ENCODE measurements at places on chromosomes 11 and 22. TPM values are rescaled to one million over a fixed set of nuclear protein-coding genes. Genes with fewer than 3 reads are reported as not detected.

- DNase-seq = no peak
Observed at GRCh38 chr11:64036087-64037026, 626 bp downstream of the FLRT1 start.

- DNase-seq = peak; percentile 50
Observed at GRCh38 chr11:3058753-3059664, 1.8 kb upstream of the CARS1 start.

DNA sequence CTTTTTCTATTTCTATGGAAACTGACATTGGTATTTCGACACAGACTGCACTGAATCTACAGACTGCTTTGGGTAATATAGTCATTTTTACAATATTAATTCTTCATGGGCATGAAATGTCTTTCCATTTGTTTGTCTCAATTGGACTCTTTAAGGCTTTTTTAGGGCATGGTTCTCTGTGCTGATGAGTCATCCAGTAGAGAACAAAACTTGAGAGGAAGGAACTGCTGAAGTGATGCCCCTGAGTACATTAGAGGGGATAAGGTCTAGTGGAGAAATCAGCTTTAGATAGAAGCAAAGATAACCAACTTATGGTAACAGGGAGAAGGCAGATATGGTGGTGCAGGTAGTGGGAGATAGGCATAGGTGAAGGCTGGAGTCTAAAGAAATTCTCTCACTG lies 25.1 kb downstream of the TSG101 start:
- no peak for DNase-seq

GRCh38 chr11:94043241-94043640 lies 22.1 kb downstream of the HEPHL1 start:
- DNase-seq = no peak

DNA sequence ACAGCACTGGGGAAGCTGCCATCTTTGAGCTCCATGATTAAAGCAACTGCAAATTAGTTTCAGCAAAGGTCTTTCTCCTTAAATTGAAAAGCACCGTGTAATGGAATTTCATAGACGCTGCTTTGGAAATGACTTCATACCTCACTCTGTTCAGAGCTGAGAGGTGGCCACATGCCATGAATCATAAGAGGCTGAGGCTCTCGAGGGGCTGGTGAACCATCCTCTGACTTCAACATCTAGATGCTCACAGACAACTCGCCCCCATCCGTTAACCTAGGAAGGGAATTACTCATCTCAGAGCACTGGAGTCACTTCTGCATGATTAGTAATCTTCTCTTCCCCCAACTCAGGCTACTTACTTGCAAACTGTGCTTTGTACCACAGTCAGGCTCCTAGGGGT lies 122.3 kb downstream of the RCN1 start:
- no peak for DNase-seq

DNA sequence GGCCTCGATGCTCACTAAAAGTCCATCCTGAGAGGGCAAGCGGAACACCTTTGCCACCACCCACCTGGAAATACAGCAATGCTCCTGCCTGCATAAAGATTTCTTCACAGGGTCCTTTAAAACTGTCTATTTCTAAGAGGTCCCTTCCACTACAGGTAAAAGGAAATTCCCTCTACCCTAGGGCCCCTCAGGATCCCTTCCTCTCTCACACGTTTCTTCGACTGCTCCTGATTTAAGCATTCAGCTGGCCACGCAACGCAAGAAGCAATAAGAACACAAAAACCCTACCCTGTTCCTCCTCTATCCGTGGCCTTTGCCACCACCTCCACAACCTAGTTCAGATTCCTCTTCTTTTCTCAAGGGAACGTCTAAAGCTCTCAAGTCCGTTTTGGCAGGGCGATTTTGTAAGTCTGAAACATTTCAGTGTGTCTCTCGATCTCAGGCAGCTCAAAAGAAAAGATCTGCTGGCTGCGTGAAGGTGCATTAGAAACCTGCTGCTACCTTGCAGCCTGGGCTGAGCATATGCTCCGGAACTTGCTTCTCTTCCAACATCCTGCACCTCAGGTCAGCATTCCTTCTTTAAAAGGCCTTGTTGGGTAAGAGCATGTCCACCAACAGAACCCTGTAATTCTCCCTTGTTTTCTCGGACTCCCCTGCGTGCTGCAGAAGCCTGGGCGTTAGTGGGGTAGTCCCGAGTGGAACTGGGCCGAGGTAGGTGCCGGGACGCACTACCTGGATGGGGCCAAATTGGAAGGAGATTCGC lies 1.6 kb downstream of the LGR4 start:
- DNase-seq = no peak

- DNase-seq = no peak
Observed at GRCh38 chr11:125941267-125941618, 4.6 kb upstream of the VSIG10L2 start.

DNA sequence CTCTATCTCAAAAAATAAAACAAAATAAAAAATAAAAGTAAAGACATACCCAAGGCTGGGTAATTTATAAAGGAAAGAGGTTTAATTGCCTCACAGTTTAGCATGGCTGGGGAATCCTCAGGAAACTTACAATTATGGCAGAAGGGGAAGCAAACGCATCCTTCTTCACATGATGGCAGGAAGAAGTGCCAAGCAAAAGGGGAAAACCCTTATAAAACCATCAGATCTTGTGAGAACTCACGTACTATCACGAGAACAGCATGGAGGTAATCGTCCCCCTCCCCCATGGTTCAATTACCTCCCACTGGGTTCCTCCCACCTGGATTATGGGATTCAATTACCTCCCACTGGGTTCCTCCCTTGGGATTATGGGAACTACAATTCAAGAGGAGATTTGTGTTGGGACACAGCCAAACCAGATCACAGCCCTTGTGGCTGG lies 8.3 kb upstream of the SSTR3 start:
- no peak for DNase-seq

- DNase-seq = no peak
Observed at GRCh38 chr11:122664188-122664587, 8.7 kb downstream of the UBASH3B start.

GRCh38 chr11:61367406-61367805 lies 5.2 kb downstream of the TMEM138 start:
- DNase-seq = no peak

- no peak for DNase-seq
Observed at GRCh38 chr22:24441406-24442351, 14.3 kb downstream of the ADORA2A start.

GRCh38 chr11:105466582-105467228 lies 143.2 kb upstream of the GRIA4 start:
- peak; percentile 84 for DNase-seq

DNA sequence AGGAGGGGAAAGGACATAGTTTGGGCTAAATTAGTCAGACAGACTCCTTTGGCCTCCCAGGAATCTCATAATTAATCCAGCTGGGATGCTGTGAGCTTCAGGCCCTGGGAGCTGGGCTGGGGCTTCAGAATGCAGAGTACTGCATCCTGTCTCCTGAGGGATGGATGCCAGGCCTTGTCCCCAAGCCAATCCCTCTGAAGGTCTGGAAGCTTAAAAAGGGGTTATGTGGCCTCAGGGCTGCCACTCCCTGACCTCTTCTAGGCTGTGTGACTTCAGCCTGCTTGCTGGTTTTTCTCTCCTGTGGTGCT lies 6.9 kb upstream of the LRRC32 start:
- DNase-seq = no peak

GRCh38 chr22:40084246-40084645 lies 89.5 kb downstream of the FAM83F start:
- no peak for DNase-seq

GRCh38 chr22:47057916-47058585 lies 295.6 kb downstream of the TBC1D22A start:
- DNase-seq = no peak

DNA sequence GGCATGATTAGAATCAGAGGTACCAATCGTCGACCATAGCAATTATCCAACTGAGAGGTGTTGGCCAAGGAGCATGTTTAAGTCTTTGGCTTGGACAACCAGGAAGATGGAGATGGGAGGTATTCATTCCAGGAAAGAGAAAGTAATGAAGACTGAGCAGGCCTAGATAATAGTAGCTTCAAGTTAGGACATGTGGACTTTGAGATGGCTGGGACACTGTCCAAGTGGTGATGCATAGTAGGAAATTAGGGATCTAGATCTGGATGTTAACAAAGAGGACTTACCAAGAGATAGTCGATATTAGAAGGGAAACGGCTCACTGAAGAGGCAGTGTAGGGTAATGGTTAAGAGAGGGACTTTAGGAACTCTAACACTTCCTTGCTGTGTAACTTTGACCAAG lies 266.7 kb downstream of the FAM76B start:
- DNase-seq = no peak

DNA sequence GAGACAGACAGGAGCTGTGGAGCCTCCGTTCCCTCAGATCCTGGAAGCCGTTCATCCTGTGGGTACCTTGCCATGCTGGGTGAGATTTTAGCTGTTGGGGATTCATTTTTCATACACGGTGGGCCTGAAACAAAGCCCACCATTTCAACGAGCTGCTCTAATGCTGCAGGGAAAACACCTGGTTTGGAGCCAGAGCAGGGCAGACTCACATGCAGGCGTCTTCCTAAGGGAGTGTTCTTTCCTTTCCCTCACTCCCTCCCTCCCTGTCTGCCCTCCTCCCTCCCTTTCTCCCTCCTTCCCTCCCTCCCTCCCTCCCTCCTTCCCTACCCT lies 52.5 kb downstream of the CD6 start:
- DNase-seq = no peak

DNA sequence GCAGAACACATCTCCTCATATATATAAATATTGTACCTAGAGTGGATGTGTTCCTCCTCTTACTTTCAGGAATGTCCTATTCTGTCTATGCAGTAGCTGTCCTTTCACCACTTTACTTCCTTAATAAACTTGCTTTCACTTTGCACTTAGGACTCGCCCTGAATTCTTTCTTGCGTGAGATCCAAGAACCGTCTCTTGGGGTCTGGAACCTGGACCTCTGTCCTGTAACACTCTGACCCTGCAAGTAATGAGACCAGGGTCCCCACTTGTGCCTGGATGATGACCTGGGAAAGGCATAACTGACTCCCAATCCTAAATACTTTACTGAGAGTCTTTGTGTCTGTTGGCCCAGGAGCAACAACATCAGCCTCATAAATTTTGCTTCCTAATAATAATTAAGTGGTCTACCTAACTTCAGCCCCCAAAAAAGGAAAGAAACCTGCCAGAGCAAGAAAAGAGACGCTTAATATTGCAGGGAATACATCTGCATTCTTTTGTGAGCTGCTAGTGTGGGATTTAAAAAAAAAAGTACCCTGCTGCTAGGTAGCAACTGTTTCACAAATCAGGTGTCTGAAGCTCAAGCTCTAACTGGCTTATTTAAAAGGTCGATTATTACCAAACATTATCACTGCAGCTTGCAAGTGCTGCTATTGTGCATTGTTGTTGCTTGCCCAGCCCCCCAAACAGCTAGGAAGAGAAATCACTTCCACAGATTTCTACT lies 69.3 kb downstream of the FAM168A start:
- DNase-seq = no peak

DNA sequence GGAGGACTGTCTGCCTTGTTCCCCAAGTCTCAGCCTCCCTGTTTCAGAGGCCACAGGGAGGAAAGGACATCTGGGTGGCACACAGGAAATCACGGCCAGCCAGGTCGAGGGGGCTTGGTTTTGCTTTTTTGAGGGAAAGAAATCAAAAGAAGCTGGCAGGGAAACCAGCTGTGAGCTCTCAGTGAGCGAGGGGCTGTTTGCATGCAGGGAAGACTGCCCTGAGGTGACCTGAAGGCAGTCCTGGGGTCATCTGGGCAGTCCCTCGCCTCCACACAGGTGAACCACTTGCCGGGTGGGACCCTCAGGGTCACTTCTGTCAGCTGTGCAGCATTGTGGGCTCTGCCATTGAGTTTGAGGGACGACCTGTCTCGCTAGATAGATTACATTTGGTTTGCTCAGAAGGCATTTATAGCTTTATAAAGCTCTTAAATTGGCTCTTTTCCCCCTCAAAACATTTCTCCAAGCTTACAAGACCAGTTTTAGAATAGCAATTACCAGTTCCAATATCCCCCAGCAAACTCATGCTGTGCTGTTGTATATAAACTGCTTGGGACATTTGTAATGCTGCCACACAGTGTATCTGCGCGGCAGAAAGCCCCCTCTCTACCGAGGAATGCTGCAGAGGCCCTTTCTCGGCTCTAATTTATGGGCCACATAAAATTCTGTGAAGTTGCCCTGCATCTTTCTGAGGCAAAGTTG lies 28.3 kb downstream of the PKNOX2 start:
- no peak for DNase-seq

DNA sequence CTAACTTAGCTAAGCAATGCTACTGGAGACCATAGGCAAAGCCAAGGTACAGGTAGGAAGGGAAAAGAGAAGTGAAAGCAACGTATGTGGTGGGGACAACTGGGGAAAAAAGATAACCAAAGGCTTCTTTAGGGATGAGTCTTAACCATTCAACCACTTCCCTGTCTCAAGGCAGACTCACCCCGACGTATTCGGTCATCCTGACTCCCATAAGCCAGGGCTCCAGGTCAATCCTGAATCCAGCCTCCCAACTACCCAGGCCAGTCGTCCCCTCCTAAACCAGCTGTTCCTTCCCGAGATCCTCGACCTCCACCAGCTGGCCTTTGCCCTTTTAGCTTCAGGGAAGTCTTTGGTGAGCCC lies 330 bp downstream of the ACP2 start:
- no peak for DNase-seq

DNA sequence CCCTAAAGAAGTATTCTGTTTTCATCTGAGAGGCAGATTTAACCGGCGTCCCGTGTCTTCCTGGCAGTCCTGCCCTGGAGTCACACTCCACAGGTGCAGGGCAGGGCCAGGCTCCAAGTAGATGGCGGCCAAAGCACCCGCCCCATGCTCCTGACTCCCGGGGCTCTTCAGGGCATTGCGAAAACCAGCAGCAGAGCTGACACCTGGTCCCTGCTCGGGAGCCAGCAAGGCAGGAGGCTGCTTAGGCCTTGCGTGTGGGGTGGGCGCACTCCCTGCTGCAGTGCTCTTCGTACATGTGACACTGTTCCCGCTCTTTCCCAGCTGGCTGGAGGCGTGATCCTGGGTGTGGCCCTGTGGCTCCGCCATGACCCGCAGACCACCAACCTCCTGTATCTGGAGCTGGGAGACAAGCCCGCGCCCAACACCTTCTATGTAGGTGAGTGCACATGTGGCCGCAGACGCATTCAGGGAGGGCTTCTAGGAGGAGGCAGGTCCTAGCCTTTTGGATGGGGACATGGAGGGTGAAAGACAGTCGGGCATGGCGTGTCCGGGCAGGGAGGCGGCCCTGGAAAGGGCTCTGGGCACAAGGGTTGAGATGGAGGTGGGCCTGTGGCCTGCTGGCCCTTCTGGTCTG lies 10.3 kb upstream of the TSSC4 start:
- DNase-seq = no peak

- DNase-seq = no peak
Observed at GRCh38 chr11:17102462-17102861, 25.0 kb upstream of the RPS13 start.

GRCh38 chr11:134644476-134645456 lies 232.7 kb upstream of the B3GAT1 start:
- DNase-seq = no peak

- no peak for DNase-seq
Observed at GRCh38 chr11:80441821-80442220, 1001.0 kb upstream of the TENM4 start.

GRCh38 chr11:121672630-121673487 lies 220.1 kb upstream of the SORL1-AS1 start:
- DNase-seq = no peak

- no peak for DNase-seq
Observed at GRCh38 chr11:58905721-58906547, 33.4 kb upstream of the GLYATL1 start.

GRCh38 chr11:75204012-75204674 lies 36.4 kb upstream of the TPBGL start:
- no peak for DNase-seq

The RAPSN gene
- 0.14 TPM for total RNA-seq

The TTC36 gene
- total RNA-seq = 0.40 TPM

The TSSK2 gene
- total RNA-seq = not detected

The MUC6 gene
- not detected for total RNA-seq

The TEX54 gene
- 0.26 TPM for total RNA-seq

The CDC45 gene
- total RNA-seq = 30.7 TPM

The ILK gene
- total RNA-seq = 213 TPM
